ENCODE measurements at places on chromosomes 1 and 21.

- DNase-seq = no peak
These were observed 1.7 kb downstream of the TRPM2 start for GRCh38 chr21:44354775-44355771.

GRCh38 chr1:227318853-227319607, 738 bp upstream of the CDC42BPA start:
- DNase-seq = peak; percentile 70

GRCh38 chr1:18970762-18971161, 14.3 kb upstream of the IFFO2 start:
- no peak for DNase-seq

DNA sequence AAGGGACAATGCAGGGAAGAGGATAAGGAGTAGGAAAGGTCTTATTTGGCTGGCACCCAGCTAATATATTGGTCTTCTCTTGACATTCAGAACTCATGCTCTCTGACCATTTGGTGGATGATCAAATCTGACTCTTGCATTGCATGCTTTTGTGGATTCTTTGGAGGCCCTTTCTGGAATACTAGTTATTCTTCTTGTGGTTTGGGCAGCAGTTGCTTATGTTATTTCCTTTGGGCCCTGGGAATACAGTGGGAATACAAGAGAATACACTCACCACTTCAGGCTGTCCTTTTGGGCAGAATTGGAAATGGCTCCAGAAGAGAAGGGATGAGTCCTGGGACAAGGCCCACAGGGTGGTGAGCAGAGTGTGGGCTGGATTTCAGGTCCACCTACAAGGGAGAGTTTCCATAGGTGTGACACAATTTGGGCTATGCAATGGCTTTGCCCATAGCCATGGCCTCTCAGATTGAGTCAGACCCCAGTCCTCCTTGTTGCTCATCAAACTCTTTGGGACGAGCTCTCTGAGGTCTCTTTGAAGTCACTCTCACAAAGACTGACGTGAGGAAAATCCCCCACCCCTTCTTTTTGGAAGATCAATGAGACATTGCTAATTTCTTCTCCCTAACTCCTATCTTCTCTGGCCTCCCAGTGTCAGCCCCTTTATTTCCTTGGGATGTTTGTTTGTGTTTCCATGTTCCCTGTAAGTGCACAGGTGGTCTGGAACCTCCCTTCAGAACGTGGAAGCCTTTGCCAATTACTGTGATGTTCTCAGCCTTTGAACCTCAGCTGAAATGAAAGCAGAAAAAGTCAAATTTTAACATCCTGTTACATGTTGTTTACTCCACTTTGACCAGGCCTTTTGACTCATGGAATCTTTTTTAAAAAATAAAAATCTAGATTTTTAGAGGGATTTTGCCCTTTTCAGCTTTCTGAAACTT, 19.4 kb downstream of the HSD11B1 start:
- DNase-seq = no peak

- no peak for DNase-seq
These were observed 285.7 kb downstream of the S1PR1 start for GRCh38 chr1:101522486-101522885.

DNA sequence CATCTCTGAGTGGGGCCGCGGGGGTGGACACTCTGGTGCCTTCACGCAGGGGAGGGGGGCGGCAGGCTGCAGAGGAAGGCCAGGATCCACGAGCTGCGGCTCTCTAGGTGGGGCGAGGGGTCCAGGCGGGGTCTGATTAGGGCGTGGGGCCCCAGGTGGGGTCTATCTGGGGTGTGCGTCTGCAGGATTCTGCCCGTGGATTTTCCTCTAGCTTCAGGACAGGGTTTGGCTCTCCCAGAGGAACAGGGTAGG, 6.3 kb downstream of the JMJD4 start:
- no peak for DNase-seq

Data from globus pallidus (tissue), 1 donor.